ENCODE measurements at places on chromosomes 11 and 22.

GRCh38 chr22:27300536-27301285, 500.8 kb downstream of the MN1 start:
- no peak for DNase-seq

GRCh38 chr11:2472428-2473186, 27.8 kb downstream of the KCNQ1 start:
- DNase-seq = no peak

- no peak for DNase-seq
These were observed 139.6 kb downstream of the TRPC6 start for GRCh38 chr11:101444164-101444563.

DNA sequence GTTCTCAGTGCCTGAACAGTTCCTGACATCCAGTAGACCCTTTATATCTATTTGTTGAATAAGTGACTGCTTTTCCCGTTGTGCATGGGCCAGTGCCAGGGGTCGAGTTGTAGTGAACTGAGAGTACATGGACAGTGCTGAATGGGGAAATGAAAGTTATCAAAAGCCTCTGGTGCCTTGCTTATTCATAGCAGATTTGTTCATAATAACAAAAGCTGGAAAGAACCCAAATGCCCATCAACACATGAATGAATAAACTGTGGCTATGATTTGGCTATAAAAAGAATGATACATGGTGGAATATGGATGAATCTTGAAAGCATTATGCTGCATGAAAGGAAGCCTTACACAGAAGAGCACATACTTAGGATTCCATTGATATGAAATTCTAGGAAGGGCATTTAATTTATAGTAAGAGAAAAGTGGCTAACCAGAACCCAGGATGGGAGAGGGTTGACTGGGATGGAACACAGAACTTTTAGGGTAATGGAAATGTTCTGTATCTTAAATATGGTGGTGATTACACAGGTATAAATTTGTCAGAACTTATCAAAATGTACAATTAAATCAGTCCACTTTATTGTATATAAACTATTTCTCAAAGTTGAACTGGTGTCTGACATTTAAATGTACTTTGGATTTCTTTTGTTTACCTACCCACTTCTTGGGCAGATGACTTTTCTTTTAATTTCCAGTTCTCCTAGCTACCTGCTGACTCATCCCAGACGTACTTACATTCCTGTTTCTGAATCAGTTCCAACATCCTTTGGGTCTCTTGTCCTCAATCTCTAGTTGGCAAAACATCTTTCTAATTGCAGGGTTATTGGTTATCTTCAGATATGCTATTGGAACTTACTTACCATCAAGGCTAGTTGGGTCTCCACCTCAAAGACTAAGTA, 42.8 kb downstream of the PACS1 start:
- DNase-seq = no peak

DNA sequence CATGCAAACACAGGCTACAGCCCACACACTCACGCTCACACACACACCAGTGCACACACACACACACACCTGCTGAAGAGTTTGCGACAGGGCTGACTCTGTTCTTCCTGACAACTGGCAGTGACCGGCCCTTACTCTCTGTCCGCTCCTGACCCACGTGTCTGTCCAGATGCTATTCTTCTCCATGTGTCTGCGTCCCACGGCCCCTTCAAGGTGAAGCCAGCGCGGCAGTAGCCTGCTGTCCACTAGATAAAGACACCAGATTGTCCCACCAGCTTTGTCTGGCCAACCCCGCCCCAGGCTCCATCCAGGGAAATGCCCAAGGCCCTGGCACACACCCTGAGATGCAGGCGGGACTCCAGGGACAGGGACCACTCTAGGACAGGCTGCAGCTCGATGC, 713.9 kb downstream of the BRD1 start:
- DNase-seq = no peak

- no peak for DNase-seq
These were observed 20.1 kb downstream of the SCN4B start for GRCh38 chr11:118132385-118133151.

DNA sequence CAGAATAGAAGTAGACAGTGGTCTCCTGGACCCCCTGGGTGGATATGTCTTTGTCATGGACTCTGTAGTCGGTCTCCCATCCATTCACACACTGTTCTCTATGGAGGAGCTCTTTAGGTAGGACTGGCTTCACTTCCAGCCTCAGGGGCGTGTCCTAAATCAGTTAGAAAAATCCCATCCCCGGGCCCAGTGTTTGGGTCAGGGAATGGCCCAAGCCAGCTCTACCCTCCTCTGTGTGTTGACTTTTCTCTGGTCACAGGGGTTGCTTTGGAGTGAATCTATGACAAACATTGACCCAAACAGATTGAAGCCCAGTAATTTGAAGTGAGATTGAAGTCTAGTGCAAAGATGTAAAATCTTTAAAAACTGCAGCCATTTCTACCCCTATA, 34.0 kb downstream of the WEE1 start:
- no peak for DNase-seq

- DNase-seq = no peak
These were observed 19.2 kb upstream of the ADSL start for GRCh38 chr22:40326905-40327735.

DNA sequence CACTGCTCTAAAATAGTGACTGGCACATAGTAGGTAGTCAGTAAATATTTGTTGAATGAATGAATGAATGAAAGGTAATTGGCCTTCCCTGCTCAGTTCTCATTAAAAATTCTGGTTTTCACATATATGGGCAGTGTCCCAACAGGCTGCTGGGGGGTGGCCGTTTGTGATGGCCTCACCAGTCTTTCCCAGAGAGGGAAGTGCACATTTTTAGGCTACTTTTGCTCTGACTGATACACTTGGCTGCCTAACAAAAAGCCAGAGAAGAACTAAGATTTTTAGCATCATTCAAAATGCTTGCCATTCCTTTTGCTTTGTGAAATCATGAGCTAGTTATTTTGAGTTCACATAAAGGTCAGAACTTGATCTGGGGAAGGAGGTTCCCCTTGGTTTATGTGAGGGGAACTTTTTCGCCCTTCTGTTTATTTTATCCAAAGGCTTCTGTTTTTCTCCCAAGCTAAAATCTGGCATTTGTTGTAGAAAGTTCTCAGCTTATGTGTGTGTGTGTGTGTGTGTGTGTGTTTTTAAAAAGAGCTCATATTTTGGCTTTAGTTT, 83.1 kb downstream of the PTPRJ start:
- DNase-seq = no peak
